ENCODE measurements at places on chromosomes 5 and 9.

DNA sequence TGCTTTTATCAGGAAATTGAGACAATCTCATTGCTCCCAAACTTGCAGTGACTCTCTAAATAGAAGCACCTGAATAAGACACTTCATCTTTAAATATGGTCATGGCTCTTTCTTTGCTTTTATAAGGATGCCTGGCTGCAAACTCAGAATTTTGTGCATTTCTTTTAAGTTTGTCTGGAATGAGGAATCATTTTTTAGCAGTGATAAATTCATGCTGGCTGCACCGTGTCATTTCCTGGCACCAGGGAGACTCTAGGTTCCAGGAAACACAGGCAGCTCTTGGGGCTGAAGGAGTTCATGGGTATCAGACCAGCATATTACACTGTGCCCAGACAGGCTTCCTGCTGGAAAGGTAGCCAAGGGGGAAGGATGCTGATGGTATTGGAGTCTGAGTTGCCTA is 109.9 kb downstream of the NUDT12 start:
- peak; percentile 71 for DNase-seq

DNA sequence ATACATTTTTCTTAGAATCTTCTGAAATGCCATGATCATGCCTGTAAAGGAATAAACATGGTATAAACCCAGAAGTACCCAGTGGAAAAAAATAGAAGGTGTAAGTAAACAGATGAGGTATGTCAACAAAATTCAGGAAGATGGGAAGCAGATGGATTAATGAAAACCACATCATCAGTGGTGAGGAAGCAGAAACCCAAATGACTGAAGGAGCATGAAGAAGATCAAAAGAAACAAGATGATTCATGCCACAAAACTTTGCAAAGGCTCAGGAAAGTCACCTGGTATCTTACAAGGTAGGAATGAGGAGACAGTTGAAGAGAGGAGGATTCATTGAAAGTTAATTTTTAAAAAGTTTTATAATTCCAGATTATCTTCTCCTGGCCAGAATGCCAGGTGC is 132.8 kb upstream of the PAPPA start:
- no peak for DNase-seq

DNA sequence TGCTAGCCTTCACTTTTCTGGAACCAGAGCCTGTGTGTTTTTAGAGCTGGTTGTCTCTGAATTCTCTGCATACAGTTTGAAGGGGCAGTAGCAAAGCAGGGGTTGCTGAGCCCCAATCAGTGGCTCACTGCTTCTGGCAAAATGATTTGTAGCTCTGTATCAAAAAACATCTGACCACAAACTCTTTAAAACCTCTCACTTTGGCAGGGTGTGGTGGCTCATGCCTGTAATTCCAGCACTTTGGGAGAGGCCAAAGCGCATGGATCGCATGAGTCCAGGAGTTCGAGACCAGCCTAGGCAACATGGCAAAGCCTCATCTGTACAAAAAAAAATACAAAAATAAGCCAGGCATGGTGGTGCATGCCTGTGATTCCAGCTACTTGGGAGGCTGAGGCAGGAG is 28.3 kb upstream of the APC start:
- DNase-seq, result no peak

DNA sequence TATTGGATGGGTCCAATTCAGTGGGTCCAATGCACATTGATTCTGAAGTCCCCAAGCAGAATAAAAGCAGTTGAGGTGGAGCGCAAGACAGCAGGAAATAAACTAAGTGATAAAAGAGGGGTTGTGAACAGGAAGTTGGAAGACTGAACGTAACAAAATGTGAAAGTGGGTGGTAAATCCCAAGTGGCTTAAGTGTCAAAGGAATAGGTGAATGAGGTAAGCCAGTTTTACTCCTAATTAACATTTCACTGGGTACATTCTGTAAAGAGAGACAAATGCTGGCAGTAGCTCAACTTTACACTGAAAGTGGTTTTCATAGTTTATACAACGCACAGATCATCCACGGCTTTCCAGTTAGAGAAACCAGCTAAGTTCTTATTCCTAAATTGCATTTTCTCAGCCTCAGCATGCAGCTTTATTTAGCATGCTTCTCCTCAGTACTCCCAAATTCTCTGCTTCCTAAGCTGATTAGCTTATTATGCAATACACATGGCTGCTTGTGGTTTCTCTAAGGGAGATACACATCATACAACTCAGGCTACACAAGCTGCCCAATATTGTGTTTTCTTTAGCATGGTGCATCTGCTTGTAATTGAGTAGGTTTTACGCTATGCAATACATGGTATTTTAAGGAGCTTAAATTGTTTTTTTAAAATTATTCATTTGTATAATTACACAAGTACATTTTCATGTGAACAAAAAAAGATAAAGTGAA is 34.2 kb upstream of the HSD17B4 start:
- DNase-seq, result peak; percentile 72

GRCh38 chr5:162240734-162241133 is 173.2 kb downstream of the GABRG2 start:
- DNase-seq, result no peak

- DNase-seq, result peak; percentile 8
Measured at GRCh38 chr5:32942225-32942989, 231.3 kb downstream of the NPR3 start.

GRCh38 chr9:15642369-15642962 is 89.6 kb downstream of the CCDC171 start:
- peak; percentile 1 for DNase-seq

GRCh38 chr5:137611011-137611580 is 112.0 kb upstream of the SPOCK1 start:
- DNase-seq, result no peak

GRCh38 chr5:100898504-100899346 is 4.4 kb downstream of the ST8SIA4 start:
- DNase-seq, result no peak

DNA sequence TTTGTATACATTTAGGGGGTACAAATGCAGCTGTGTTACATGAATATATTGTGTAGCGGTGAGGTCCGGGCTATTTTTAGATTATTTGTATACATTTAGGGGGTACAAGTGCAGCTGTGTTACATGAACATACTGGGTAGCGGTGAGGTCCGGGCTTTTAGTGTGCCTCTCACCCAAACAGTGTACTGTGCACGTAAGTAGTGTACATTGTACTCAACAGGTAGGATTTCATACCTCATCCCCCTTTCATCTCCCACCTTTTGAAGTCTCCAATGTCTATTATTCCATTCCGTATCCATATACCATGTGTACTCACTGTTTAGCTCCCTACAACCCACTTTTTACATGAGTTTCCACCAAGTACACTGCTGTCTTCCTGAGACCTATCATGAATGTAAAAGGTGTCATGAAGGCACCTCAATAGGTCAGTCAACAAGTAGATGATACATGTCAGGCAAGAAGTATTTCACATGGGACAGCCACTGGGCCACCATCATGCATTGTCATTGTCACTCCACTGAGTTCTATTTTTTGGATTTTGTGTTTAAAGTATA is 27.7 kb downstream of the SKP1 start:
- DNase-seq, result no peak

DNA sequence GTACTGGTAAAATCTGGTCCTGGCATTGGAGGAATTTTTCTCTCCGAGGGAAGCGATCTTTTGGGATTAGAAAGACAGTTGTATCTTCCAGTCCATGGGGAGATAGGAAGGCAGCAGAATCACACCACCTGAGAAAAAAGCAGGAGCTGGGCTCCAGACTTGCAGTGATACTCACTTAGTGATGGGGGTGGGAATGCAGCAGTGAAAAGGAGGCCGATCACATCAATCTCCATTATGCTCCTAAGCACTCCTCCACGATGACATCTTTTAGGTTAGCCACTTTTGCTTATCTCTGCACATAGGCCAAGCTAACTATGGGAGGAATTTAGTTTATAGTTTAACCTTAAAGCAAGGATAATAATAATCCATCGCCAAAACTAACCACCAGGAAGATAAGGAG is 219.0 kb downstream of the DMAC1 start:
- DNase-seq, result no peak

- no peak for DNase-seq
Measured at GRCh38 chr9:109378316-109378715, 57.5 kb upstream of the EPB41L4B start.

All from brain microvascular endothelial cell (primary cell).